ENCODE measurements at places on chromosomes 2 and 18.

- no peaks in the 10 kb centered on the region for H3K36me3 ChIP-seq
Measured at GRCh38 chr2:137865954-137866540, 98.2 kb upstream of the HNMT start.

DNA sequence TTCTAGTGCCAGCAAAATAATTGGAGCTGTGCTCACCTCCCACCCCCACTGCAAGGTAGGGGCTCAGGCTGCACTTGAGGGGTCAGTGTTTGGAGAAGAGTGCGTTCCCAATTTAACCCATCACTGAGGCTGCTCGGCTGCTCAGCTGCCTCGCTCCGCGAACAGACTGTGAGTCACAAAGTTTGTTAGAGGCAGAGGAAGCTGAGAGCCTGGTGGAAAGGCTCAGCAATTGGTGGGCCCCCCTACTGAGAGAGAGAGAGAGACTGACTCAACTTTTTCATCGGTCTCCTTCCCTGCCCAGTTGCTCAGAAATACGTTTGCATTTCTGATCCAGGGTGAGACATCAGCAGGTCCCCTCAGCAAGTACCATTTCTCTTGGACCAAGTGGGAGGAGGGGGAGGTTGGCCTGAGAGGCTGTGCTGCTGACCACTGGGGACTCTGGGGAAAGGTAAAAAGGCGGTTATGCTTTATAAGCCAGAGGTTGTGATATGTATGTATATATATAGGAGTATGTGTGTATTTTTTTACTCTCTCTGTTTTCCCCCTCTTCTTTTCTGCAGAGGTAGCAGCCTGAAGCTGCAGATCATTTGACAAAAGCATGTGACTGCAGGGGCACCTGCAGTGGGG, 1.5 kb downstream of the EFR3B start:
- H3K4me1 ChIP-seq, result peaks cover 22% of the 10 kb centered on the region
- DNase-seq, result peak; percentile 98
- H3K36me3 ChIP-seq, result no peaks in the 10 kb centered on the region

DNA sequence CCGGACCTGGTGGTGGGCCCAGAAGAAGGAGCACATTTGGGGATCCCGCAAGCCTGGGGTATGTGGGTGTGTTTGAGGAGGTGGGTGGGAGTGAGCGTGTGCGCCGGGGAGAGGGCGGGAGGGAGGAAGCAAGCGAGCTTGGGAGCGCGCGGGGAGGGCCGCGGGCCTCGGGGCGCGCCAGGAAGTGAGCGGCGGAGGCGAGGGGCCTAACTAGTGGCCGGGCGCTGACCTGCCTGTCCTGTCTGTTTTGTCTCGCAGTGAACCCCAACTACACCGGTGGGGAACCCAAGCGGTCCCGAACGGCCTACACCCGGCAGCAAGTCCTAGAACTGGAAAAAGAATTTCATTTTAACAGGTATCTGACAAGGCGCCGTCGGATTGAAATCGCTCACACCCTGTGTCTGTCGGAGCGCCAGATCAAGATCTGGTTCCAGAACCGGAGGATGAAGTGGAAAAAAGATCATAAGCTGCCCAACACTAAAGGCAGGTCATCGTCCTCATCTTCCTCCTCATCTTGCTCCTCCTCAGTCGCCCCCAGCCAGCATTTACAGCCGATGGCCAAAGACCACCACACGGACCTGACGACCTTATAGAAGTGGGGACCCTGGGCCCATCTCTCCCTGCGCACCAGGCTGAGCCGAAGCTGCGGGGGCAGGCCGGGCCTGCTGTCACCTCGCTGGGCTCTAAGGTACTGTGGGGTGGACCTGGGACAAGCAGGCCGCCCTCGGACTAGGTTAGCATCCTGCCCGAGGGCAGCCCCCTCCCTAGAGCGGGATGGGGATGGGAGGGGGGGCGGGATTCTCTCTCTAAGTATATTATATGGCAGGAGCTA, 1.2 kb downstream of the HOXD4 start:
- no peak for DNase-seq
- H3K36me3 ChIP-seq, result no peaks in the 10 kb centered on the region
- no peaks in the 10 kb centered on the region for H3K4me1 ChIP-seq
- H3K4me3 ChIP-seq, result no peak overlapping the region
- H3K27ac ChIP-seq, result no peak overlapping the region

- H3K4me3 ChIP-seq, result no peak overlapping the region
- H3K4me1 ChIP-seq, result no peaks in the 10 kb centered on the region
- no peak overlapping the region for H3K27ac ChIP-seq
Measured at GRCh38 chr2:219965287-219966194, 338.1 kb downstream of the SLC4A3 start.

- H3K4me1 ChIP-seq, result peaks cover 18% of the 10 kb centered on the region
- no peak overlapping the region for H3K4me3 ChIP-seq
- no peaks in the 10 kb centered on the region for H3K36me3 ChIP-seq
- DNase-seq, result no peak
- H3K27ac ChIP-seq, result no peak overlapping the region
- no peaks in the 10 kb centered on the region for H3K27me3 ChIP-seq
Measured at GRCh38 chr2:164141271-164141670, 405.5 kb upstream of the FIGN start.

- no peak overlapping the region for H3K4me3 ChIP-seq
- no peaks in the 10 kb centered on the region for H3K36me3 ChIP-seq
- DNase-seq, result no peak
- H3K4me1 ChIP-seq, result peaks cover 20% of the 10 kb centered on the region
- no peak overlapping the region for H3K27ac ChIP-seq
Measured at GRCh38 chr18:28208268-28208667, 31.3 kb upstream of the CDH2 start.

- no peaks in the 10 kb centered on the region for H3K36me3 ChIP-seq
- no peaks in the 10 kb centered on the region for H3K27me3 ChIP-seq
- no peak overlapping the region for H3K4me3 ChIP-seq
Measured at GRCh38 chr2:220748875-220749479, 823.1 kb downstream of the EPHA4 start.

- no peak overlapping the region for H3K4me3 ChIP-seq
- H3K36me3 ChIP-seq, result no peaks in the 10 kb centered on the region
- no peaks in the 10 kb centered on the region for H3K4me1 ChIP-seq
Measured at GRCh38 chr2:23569761-23570365, 184.9 kb downstream of the KLHL29 start.

Measured in osteoblast (primary cell).